ENCODE measurements at places on chromosomes 4 and X.

GRCh38 chrX:23383411-23383810 lies 48.8 kb downstream of the PTCHD1 start:
- no peak for DNase-seq

GRCh38 chrX:19343535-19344408 lies at the start of gene PDHA1:
Gene PDHA1, plus strand, starts transcription at chrX:19343927. Its CDS starts 111 bp downstream, at chrX:19344038.
- DNase-seq: peak; percentile 81

- no peak for DNase-seq
Measured at GRCh38 chr4:150974750-150975149, 40.3 kb downstream of the LRBA start.

- DNase-seq: no peak
Measured at GRCh38 chr4:118955515-118955914, 66.9 kb downstream of the SYNPO2 start.

GRCh38 chrX:45788315-45788714 lies 587.6 kb upstream of the DIPK2B start:
- DNase-seq: no peak

- no peak for DNase-seq
Measured at GRCh38 chr4:80540785-80541469, 205.4 kb downstream of the CFAP299 start.

GRCh38 chr4:152369203-152369901 lies 166.5 kb downstream of the FBXW7 start:
- no peak for DNase-seq

- no peak for DNase-seq
Measured at GRCh38 chr4:15891312-15891711, 47.2 kb downstream of the FGFBP1 start.

DNA sequence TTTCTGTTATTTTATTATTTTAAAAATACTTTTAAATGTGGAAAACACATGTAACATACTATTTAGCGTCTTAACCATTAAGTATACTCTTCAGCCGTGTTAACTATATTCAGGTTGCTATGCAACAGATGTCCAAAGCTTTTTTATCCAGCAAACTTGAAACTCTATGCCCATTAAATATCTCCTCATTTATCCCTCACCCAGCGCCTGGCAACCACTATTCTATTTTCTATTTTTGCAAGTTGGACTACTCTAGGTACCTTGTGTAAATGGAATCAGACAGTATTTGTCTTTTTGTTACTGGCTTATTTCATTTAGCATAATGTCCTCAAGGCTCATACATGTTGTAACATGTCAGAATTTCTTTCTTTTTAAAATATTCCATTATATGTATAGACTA lies 174.6 kb downstream of the PCDH10 start:
- no peak for DNase-seq

- DNase-seq: no peak
Measured at GRCh38 chrX:94850811-94851210, 1176.8 kb downstream of the FAM133A start.

GRCh38 chr4:142405695-142406498 lies 440.2 kb downstream of the INPP4B start:
- peak; percentile 40 for DNase-seq

GRCh38 chr4:73661646-73662119 lies 41.4 kb upstream of the RASSF6 start:
- peak; percentile 76 for DNase-seq

DNA sequence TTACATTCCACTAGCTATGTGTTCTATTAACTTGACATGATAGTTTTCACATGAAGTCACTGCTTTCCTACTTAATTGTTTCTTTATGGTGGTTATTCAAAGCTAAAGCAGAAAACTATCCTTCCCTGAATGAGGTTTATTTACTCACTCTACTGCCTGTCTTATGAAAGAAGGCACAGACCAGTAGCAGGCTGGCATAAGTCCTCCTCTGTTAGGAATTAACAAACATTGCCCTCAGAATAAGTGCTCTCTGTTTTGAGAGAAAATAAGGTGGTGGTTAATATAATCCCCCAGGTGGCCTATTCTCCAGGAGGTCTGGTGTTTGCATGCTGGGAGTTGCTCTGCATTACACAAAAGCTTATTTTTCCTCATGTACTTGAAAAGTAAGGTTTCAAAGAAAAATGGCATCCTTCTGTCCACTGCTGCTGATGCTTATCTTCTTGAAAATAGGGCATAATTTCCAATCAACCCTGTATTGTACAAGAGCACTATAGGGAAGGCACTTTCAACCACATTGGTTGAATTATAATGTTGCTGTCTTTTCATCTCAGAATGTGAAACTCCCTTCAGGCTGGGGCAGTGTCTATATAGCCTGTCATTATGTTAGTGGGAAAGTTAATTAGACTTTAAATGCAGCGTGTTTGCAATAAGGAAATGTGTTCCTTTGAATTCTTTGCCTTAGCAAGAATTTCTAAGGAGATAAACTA lies 119.7 kb upstream of the TBC1D9 start:
- DNase-seq: no peak

DNA sequence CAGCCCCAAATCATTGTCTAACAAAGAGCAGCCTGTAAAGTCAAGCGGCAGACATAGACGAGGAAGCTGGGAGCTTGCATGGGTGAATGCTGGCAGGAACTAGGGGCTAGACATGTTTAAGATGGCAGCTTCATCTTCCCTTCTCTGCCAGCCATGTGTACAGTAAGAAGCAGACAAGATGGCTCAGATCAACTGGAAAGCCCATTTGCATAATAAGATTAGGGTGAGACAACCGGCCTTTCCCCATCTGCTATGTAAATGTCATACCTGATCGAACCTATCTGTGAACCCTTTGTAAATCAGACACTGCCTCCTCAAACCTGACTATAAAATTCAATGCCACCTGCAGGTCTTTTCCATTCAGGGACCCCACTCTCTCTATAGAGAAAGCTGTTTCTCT lies 22.8 kb upstream of the HADH start:
- no peak for DNase-seq

GRCh38 chrX:123859409-123859845 lies 426 bp upstream of the XIAP start:
- DNase-seq: no peak

DNA sequence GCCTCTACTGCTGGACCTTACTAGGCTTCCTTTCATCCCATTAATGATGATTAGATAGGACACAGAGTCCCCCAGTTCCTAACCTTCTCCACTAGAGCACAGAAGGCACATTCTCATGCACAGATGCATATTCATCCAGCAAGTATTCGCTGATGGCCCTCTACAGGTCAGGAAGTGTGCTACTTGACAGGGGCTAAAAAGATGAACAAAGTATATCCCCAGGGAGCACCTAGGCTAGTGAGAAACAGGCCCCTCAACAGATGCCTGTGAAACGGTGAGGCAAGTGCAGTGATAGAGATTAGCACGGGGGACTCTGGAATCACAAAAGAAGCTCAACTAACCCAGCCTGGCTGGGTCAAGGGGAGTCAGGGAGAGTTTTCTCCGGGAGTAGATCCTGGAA lies 95.8 kb downstream of the MGST2 start:
- peak; percentile 15 for DNase-seq
